ENCODE measurements at places on chromosomes 6 and 20. TPM values are rescaled to one million over a fixed set of nuclear protein-coding genes. Genes with fewer than 3 reads are reported as not detected.

DNA sequence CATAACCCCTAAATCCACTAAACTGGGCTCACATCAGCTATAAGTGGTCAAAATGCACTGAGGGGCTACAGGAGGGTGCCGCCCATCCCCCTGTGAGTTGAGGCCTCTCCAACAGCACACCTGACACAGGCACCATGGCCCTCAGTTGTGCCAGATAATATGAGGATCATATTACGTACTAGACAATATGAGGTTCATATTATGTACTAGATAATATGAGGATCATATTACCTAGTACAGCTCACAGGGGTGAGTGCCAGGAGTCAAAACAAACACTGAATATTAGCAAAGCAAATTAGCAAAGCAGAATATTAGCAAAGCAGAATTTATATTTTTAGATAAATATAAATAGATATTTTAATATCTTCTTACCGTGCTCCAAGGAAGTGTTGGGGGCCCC, 35.3 kb downstream of the CD24 start:
- DNase-seq: no peak

DNA sequence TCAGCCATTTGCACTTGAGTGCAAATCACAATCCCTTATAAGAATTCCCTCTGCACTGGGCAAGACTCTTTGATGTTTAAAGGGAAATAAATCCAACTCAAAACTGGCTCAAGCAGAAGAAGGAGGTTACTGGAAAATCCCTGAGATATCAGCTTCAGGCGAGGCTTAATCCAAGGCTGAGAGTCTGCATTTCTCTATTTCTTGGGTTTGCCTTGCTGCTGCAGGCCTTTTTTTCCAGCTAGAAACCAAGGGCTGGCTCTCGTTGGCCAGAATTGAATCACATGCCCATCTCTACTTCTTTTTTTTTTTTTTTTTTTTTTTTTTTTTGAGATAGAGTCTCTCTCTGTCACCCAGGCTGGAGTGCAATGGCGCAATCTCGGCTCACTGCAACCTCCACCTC, 11.7 kb downstream of the HCK start:
- DNase-seq: no peak

Gene ADGRF4
- total RNA-seq: not detected

- DNase-seq: no peak
Observed at GRCh38 chr6:53605543-53606235, 59.9 kb downstream of the KLHL31 start.

GRCh38 chr20:13278812-13279570, 57.9 kb downstream of the ISM1 start:
- DNase-seq: no peak

DNA sequence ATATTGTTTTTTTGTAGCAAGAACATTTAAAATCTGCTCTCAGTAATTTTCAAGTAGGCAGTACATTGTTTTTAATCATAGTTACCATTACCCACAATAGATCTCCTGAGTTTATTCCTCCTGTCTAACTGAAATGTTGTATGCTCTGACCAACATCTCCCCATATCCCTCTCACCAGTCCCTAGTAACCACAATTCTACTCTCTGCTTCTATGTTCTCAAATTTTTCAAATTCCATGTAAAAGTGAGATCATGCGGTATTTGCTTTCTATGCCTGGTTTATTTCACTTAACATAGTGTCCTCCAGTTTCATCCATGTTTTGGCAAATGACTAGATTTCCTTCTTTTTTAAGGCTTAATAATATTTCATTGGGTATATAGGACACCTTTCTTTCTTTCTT, 300.5 kb downstream of the KCNQ5 start:
- DNase-seq: no peak

DNA sequence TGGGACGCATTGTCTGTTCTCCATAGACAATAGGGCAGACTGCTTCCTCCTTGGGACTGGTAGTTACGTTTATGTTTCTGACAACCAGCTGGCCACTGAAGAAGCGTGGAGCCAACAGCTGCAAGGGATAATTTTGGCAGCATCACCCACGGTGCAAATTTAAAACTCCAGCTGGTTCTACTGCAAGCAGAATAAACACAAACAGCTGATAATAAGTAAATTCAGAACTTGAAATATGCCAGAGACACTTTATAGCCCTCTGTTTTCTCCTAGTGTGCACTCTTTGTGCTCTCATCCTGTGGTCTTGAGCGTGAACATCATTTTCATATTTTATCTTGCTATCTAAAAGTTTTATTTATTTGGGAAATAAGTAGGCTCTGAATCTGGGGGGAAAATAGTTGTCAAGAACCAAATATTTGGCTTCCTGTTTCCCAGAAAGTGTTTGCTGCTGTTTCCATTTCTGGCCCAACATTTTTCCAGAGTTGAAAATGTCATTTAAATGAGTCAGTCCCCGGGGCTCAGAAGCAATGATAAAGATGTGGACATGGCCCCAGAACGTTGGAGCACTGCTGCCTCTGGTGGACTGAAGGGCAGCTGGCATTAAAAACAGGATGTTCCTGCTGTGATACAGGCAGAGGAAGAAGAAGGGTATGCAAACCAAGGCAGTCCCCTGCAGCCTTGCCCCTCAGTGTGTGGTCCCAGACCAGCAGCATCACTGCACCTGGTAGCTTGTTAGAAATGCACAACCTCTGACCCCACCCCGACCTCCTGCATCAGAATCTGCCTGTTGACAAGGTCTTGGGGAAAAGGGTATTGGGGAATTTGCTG, 12.5 kb upstream of the THBD start:
- DNase-seq: no peak

Gene CST1
- not detected for total RNA-seq

Gene WFDC2
- total RNA-seq: 0.55 TPM

Gene EFCAB8
- total RNA-seq: 0.35 TPM

DNA sequence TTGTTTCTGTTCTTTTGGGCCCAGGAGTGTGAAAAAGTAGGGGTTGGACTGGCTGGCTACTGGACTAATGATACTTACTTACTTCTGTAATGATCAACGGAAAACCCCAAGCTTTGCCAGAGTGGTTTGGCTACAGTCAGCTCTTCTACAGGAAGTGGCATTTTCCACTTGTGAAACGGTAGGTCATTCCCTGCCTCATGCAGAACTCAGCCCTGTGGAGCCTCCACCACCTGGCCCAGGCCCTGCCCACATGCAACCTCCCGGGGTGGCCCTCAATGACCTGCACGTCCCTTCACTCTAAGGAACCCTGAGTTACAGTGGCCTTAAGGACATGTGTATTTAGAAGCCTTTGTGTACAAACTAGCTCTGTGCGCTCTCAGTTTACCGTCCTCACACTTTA, 140.4 kb downstream of the DTNBP1 start:
- DNase-seq: no peak

Gene PLEKHG1
- 9.4 TPM for total RNA-seq

Gene BAG2
- 10.2 TPM for total RNA-seq

DNA sequence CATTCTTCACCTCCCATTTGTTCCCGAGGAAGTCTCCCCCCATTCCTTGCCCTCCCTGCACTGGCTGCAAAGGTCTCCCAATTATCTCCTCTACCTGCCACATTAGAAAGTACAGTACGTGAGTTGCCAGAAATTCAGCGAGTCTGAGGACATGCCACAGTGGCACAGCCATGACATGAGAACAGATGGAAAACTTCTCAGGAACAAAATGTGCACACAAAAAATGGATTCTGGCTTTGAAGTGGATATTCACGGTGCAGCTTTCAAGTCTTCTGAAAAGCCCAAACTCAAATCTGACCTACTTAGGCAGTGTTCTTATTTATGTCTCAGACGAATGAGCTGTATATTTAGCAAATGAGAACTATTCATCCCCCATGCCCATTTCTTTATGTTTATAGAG, 269.1 kb upstream of the ARID1B start:
- DNase-seq: no peak

DNA sequence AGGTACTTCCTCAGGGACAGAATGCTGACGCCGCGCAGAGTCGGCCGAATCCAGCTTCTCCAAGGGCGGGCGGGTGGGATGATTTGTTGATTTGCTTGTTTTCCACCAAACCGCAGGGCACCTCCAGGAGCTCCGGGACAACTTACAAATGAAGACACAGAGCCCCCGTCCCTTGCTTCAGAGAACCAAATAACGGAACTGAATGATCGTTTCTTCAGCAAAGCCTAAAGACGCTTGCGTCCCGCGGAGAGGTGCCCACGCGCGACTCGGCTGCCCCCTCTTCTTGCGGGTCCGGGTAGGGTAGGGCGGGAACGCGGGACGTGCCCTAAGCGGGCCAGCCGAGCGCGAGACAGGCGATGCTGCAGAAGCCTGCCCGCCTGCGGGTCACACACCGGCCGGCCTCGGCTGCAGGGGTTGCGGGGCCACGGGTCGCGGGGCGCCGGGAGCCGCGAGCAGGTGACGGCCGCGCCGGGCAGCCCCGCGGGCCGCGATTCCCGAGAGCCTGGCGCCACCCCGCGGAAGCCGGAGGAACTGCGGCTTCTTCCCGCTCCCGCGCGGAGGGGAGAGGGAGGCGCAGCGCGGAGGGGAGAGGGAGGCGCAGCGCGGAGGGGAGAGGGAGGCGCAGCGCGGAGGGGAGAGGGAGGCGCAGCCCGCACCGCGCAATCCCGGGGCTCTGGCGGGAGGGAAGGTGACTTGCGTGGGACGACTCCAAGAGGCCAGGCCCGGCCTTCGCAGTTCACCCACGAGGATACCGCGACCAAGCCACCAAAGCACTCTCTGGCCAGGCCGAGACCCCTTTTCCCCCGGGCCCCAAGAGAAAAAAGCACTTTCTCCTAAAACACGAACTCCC, 7.7 kb upstream of the FOXF2 start:
- peak; percentile 46 for DNase-seq

Gene RAD21L1
- not detected for total RNA-seq

DNA sequence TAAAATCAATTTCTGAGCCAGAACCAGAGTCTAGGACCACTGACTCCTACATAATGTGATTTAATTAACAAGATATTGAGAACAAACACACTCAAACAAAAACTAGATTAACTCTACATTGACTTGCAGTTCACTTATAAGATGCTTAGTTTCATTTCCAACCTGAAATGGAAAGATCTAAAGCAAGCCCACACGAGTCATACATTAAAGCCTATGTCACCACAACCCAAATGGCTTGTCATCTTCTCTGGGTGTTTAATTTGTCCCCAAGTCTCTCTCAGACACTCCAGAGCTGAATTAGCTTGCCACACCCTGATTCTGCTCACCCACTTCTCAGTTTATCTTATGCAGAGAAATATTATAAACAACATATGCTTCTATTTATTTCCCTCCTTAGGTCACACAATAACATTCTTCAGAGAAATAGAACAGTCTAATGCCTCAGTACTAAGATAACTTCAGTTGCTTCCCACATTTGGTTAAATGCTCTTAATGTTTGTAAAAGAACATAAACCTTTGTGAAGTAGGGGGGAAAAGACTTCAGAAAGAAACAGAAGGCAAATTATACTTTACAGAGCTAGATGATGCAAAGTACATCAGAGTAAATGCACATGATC, 8.8 kb upstream of the FBXO30 start:
- DNase-seq: no peak

Gene PPIL6
- 0.13 TPM for total RNA-seq

DNA sequence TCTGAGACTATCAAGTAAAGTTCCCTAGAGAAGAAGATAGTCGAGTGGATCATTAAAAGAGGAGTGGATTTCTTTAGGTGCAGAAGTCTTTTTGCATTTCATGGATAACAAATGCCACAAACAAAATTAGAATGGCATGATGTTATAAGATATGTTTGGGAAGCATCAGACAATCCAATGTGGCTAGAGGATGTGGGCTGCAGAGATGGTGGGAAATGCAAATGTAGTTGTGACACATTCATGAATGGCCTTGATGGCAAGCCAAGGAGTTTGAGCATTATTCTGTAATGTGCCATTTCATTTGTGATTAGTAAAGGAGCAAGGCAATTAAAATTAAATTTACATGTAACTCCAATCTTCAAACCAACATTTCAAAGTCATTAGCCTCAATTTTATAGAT, 211.9 kb downstream of the CENPW start:
- DNase-seq: no peak

- DNase-seq: no peak
Observed at GRCh38 chr20:24808616-24809015, 140.5 kb upstream of the CST7 start.

GRCh38 chr20:33348136-33348937, 53.0 kb downstream of the CDK5RAP1 start:
- no peak for DNase-seq
